ENCODE measurements at places on chromosomes 1 and 21.

- DNase-seq = no peak
Observed at GRCh38 chr1:86868477-86868876, 45.4 kb downstream of the SELENOF start.

DNA sequence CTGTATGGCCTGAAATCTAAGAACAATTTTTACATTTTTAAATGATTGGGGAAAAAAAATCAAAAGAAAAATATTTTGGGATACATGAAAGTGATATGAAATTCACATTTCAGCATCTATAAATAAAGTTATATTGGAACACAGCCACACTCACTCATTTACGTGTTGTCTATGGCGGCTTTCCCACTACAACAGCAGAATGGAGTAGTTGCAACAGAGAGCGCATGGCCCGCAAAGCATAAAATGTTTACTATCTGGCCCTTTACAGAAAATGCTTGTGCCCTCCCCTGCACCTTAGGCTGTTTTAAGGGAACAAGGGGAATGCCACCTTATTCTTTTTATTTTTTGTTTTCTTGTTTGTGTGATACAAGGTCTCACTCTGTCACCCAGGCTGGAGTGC lies 3.5 kb downstream of the KLHDC8A start:
- DNase-seq = no peak

- DNase-seq = no peak
Observed at GRCh38 chr1:162297208-162297607, 79.4 kb downstream of the SPATA46 start.

DNA sequence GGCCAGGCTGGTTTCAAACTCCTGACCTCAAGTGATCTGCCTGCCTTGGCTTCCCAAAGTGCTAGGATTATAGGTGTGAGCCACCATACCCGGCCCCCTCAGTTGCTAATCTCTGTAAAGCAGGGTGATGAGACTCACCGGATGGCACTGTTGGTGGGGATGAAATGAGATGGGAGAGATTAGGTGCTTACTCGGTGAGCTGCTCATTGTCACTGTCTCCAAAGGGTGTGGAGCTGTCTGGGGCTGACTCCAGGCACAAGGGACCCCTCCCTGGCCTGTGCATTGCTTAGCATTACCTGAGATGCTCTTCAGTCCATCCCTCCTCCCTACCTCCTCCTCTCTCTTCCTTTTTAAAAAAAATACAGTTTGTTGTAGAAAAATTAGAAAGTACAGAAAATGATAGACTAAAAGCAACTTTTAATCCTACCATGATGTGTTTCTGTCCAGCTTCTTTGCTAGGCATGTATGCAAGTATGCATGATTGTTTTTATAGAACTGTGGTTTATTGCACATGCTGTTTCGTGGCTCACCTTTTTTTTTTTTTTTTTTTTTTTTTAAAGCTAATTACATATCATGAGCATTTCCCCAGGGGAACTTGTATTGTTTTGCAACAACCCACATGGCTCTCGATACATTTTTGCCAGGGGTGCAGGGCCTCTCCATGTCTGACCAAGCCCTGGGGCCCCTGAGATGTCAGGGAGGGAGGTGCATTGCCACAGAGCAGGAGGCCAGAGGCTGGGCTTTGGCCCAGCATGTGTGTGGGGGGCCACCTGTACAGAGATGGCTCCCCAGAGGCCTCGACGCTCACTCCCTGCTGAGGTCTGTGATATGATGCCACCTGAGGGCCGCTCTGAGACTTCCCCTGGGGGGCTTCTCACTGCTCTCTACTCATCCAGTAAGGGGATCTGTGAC lies 55.4 kb downstream of the ARHGEF10L start:
- no peak for DNase-seq

DNA sequence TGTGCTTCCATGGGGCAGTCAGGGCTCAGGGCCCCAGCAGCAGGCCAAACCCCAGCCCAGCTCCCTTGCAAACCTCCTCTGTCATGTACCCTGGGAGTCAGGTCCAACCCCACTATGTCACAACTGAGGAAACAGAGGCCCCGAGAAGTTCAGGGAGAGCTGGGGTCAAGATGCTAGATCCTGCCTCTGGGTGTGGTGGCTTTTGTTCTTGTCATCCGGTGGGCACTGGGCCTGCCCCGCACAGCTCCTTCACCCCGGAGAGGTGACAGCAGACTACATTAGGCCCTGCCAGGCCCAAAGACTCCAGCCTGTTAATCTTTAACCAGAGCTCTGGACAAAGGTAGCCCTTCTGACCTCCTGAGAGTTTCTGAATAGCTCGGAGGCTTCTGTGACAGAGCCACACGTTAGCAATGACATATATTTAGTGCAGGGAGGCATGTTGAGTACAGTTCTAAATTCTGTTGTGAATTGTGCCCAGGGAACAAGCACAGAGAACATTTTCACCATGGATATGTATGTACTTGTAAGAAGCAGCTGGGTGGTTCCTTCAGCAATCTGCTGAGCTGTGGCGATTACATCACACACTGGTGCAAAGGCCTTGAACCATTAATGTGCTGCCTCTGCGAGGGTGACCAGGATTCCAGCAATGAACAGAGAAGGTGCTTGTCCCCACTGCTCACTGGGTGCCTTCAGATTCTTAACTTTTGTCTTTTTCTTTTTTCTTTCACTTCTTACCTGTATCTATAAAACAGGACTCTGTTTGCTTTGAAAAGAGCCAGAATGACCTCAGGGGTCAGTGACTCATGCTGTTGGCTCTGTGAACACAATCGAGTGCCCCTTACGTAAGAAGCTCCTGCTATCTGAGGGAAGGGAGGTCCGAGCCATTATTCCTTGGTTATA lies 102.8 kb downstream of the RHOU start:
- DNase-seq = no peak

- no peak for DNase-seq
Observed at GRCh38 chr1:178934546-178934945, 63.7 kb upstream of the ANGPTL1 start.

- no peak for DNase-seq
Observed at GRCh38 chr1:56654126-56654923, 9.2 kb downstream of the PRKAA2 start.

DNA sequence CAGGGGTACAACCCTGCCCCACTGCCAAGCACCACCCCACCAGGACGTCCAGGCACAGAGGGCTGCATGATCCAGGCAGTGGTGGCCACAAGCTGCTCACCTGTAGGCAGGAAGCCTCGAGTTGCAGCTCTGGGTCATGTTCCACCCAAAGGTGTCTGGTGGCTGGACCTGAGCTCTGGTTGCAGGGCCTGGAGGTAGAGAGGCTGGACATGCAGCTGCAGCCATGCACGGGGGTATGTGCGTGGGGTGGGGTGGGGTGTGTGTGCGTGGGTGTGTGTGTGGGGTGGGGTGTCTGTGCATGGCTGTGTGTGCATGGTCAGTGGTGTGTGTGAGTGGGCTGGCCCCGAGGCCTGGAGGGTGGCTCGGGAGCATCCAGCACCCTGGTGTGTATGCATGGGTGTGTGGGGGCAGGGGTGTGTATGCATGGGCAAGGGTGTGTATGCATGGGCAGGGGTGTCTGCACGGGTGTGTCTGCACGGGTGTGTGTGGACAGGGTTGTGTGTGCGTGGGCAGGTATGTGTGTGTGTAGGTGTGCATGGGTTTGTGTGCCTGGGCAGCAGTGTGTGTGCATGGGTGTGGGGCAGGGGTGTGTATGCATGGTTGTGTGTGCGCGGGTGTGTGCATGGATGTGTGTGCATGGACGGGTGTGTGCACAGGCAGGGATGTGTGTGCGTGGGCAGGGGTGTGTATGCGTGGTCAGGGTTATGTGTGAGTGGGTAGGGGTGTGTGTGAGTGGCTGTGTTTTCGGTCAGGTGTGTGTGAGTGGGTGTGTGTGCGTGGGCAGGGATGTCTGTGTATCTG lies 15.6 kb downstream of the ARHGEF16 start:
- no peak for DNase-seq

GRCh38 chr1:206059355-206059915 lies 6.5 kb downstream of the RHEX start:
- DNase-seq = no peak

DNA sequence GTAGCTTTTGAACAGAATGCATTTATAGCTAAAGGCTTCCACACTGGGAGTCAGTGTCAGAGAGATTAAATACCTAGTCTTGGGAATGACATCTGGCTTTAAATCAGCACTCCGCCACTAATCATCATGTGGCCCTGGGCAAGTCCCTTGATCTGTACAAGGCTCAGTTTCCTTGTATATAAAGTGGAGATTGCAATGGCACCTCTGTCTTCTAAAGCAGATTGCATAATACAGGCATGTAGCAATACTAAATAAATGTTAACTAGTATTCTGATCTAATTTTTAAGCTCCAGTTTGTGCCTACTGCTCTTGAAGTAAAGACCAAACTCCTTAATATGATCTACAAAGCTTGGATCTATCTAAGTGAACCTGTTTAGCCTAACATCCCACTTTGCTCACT lies 249.4 kb downstream of the PLPP3 start:
- no peak for DNase-seq

GRCh38 chr1:105137543-105138457 lies 1388.1 kb downstream of the AMY1C start:
- DNase-seq = no peak

- DNase-seq = no peak
Observed at GRCh38 chr1:90308421-90308820, 313.5 kb downstream of the ZNF326 start.

DNA sequence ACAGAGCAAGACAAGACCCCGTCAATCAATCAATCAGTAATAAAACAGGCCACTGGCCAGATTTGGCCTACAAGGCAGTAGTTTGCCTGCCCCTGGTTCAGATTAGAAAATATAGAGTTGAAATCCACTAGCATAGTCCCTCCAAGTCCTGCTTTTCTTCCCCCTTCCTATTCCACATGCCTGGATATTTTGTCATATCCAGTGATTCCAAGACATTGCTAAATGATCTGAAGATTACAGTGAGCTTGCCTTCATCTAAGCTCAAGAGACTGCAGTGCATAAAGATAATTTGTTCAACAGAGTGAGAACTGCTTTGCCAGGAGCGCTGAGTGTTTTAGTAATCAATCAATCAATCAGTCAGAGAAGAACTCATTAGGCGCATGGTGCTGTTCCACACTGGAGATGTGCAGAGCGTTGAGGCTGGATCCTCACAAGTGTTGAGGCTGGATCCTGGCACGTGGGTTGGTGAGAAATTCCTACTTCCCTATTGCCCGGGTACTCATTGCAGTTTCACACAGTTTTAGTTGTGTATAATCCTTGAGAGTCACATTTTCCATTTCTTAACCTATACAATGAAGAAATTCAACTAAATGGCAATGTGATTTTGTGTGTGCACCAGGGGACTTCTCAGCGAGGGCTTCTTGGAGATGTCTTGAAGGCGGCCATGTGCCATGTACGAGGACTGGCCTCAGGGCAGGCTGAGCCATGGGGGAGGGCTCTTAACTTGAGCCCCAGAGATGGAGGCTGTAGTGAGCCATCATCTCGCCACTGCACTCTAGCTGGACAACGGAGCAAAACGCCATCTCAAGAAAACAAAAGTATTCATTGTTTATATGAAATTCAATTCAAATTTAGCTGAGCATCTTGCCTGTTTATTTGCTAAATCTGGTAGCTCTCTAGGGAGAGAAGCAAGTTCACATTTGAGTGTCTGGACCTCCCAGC lies 76.3 kb downstream of the TOMM20 start:
- no peak for DNase-seq

- DNase-seq = no peak
Observed at GRCh38 chr1:212526111-212526491, 82.5 kb upstream of the ATF3 start.

DNA sequence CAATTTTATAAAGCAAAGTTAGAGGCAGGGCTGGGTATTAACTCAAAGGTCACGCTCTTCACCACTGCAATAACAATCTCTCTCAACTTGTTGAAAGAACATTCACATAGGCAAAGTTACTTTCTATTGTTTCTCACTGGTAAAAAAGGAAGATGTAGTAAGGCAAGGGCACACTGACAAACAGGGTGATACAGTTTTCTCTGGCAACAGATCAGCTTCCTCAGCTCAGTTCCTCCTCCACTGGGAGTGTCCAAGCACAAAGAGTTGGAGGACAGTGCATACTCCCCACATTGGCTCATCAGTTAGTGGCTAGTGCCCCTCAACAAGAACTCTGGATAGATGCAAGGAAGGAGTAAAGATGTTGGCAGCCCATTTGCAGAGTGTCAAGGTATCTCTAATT lies 3.7 kb downstream of the PLPPR4 start:
- no peak for DNase-seq

GRCh38 chr1:186413319-186413718 lies 37.7 kb downstream of the ODR4 start:
- no peak for DNase-seq

- DNase-seq = no peak
Observed at GRCh38 chr21:39633770-39634181, 21.0 kb downstream of the B3GALT5 start.

- no peak for DNase-seq
Observed at GRCh38 chr1:99601208-99601607, 44.7 kb upstream of the PALMD start.

GRCh38 chr1:224045556-224045955 lies 68.4 kb upstream of the FBXO28 start:
- no peak for DNase-seq

- DNase-seq = no peak
Observed at GRCh38 chr1:155309423-155310021, 856 bp downstream of the FDPS start.

GRCh38 chr1:167555971-167556714 lies 2.6 kb upstream of the CREG1 start:
- DNase-seq = no peak

DNA sequence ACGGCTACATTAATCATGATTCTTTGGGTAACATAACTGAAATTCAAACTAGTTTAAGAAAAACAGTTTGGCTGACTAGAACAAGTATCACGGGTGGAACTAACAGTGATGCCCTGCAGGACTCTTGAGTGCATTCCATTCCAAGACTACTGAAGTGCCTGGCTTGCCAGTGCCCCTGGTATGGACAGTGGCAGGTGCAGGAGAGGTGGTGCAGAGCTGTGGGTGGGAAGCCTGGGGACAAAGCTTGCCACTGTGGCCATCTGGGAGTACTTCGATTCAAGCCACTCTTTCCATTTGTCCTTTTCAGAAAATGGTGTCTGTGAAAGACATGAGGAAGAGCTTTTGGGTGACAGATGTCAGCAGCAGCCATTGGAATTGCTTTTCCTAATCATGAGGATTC lies 166.5 kb downstream of the RRAGC start:
- DNase-seq = no peak

GRCh38 chr1:229204921-229205777 lies 65.8 kb upstream of the RAB4A start:
- DNase-seq = no peak

DNA sequence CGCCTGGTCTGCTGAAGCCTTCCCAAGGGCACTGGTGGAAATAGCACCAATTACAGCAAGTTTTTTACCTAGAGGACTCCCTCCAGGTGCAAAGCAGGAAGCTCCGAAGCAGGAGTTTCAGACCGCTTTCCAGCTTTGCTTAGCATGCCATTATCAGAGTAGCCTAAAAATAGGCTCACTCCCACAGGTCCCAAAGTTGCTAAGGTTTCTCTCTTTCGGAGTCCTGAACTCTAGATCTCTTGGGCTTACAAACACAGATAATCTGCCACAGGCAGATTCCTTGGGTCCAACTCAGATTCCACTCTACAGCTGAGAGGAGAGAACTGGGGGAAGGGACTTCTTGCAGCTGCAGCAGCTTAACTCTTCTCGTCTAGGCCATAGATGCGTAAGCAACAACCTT lies 22.5 kb downstream of the ZMYND12 start:
- DNase-seq = no peak
